Stimulated activated CD8-positive, alpha-beta memory T cell treated with anti-CD3 and anti-CD28 coated beads, Interleukin-15, amount 100 ng/mL, for 1 hour (primary cell): ENCODE measurements at places on chromosomes 2 and 18.

DNA sequence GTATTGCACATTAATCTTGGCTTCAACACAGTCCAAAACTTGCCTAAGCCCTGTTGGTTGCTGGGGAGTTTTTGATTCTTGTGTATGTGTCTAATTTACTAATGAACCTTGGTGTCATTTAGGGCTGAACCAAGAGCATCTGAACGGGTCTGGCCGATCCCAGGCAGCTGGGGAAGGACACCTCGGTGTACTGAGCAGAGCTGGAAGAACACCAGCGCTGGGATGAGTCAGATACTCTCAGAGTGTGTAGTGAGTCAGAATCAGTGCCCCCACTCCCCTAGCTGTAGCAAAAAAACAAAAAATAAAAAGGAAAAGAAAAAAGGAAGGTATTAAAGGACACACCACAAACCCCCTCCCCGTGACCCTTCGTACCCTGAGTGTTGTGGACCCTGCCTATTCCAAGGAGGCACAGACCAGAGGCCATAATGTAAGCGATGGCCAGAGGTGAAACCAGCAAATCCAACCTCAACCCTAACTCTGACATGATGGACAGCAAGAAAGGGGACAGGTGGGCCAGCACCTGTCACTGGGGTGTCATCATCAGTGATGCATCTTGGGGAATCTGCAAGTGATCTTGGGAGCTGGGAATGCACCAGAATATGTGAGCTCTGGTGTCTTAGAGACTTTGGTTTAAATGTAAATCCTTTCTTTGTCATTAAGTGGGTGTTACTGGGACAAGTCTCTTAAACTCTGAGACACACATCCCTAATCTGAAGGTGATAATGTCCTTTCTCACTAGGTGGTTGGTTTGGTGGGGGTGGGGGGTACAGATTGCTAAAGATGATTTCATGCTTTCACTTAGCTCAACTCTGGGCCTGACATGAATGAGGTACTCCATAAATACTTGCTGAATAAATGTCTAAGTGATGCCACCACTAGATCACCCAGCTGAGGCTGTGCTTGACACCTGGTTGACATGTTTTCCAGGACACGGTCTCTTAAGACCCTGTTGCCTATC lies 34.2 kb upstream of the NCOA1 start:
- DNase-seq: no peak

DNA sequence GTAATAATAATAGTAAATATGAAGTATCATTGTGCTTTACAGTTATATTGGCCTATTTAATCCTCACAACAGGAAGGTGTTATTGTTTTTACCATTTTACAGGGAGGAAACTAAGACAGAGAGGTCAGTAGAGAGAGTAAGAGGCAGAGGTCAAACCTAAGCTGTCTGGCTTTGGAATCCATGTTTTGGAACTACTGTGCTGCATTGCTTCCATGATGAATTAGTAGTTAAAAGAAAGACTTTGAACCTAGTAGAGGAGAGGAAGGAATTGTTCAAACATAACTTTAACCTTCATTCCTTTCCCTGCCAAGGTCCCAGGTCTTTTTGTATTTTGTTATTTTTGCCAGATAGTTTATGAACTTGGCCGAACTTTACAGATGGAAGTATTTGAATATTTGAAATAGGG lies 80.9 kb downstream of the PHLPP1 start:
- DNase-seq: no peak

GRCh38 chr2:172249986-172250385 lies 147.3 kb upstream of the DLX2 start:
- no peak for DNase-seq

DNA sequence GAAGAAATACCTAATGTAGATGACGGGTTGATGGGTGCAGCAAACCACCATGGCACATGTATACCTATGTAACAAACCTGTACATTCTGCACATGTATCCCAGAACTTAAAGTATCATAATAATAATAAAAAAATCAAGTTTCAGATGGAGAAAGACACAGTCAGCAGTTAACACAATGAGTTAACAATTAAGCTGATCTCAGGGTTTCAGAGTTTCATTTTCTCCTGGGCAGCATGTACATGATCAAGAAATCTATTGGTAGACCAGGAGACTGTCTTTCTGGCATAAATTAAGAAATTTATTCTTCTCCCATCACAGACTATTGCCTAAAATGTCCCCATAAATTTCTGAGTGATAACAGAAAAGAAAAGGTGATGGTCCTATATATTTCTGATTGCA lies 155.3 kb downstream of the RAD51AP2 start:
- DNase-seq: no peak

- no peak for DNase-seq
These were observed 74.9 kb downstream of the LTBP1 start for GRCh38 chr2:33021542-33022227.

GRCh38 chr18:27094621-27095020 lies 90.5 kb downstream of the CHST9 start:
- no peak for DNase-seq

DNA sequence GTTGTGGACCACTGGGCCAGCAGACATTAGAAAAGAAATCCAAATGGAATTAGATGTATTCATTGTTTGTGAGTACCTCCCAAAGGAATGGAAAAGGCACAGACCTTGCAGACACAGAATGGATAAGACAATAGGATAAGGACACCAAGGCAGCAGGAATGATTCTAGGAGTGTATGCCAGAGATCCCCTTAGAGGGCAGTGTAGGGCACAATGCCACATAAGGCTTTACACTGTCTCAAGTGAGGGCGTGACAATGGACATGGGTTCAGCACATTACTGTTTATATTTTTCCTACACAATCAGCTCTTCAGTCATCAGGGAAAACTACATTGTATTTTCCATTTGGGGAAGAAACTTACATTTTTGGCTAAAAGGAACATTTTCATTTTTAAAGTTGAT lies 250.9 kb downstream of the PTH2R start:
- no peak for DNase-seq

- no peak for DNase-seq
These were observed 1.9 kb downstream of the OTX1 start for GRCh38 chr2:63052411-63053080.

DNA sequence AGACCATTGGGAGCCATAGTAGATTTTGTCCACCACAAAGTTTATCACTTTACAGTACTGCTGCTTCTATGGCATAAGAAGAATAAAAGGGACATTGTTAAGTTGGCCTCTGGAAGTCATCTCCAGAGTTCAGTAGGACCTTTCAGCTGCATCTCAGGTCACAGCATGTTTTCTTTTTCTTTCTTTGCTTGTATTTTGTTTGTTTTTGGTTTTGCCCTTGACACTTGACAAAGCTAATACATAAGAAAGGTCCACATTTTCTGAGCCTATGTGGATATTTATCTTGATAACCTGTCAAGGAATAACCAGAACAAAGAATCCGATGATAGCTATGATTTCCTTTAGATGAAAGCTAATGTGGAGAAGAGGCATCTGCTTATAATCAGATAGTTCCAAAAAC lies 101.6 kb upstream of the XIRP2 start:
- no peak for DNase-seq

- no peak for DNase-seq
These were observed 115.3 kb downstream of the DOCK10 start for GRCh38 chr2:224927011-224927410.

DNA sequence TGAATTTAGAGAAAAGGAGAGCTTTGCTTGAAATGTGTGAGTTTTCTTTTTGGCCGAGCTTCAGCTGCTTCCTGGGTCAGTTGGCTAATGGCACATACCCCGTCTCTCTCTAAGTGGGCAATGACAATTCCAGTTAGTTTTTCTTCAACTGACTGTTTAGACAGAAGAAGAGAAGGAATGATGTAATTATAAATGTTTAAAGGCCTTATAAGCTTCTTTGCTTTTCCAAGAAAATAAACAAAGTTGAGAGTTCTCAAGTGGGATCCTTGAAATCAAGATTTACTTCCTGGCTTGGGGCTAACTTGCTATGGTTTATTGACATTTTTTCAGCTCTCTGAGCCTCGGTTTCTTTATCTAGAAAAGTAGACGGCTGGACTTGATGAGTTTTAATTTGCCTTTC lies 794.9 kb upstream of the ACVR2A start:
- DNase-seq: no peak

GRCh38 chr2:14642499-14642898 lies 10.0 kb downstream of the LRATD1 start:
- no peak for DNase-seq

DNA sequence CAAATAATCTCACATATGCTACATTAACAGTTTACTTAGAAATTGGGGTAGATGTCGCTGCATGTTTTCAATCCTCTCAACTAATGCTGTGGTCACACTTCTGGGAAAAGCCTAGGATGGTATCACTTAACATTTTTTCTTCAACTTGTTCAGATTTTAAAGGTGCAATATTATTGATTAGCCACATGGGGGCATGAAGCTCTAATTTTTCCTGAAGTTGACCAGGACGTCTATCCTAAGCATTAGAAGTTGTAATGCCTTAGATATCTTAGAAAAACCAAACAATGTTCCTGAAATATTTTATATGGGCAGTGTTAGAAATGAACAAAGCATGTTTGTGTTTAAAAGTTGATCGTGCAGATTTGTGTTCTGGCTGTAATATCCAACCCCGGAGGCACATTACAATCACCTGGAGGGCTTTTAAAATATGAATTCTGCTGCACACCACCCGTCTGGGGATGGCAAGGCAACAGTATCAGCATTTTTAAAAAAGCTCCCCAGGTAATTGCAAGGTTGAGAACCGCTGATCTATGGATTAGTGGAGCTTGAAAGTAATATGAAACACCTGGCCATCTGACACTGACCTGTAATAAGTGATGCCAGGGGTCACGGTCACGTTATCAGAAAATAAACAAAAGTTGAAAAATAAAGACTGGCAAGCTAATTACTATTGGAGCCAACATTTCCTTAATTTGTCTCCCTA lies 100.5 kb upstream of the LMAN1 start:
- DNase-seq: no peak
